ENCODE measurements at places on chromosomes 16 and 17.

DNA sequence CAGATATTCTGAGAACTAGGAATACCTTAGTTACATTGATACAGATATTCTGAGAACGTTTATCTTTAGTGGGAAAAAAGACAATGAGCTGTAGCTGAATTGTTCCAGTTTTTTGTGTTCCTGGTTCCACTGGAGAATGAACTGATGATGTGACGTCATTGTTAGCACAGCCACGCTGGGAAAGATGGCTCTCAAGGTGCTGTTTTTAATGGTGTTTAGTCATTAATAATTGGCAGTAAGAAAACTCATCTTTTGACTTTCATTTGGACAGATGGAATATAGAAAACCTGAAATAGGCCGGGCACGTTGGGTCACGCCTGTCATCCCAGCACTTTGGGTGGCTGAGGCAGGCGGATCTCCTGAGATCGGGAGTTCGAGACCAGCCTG is 10.4 kb downstream of the FOXK2 start:
- DNase-seq: no peak

DNA sequence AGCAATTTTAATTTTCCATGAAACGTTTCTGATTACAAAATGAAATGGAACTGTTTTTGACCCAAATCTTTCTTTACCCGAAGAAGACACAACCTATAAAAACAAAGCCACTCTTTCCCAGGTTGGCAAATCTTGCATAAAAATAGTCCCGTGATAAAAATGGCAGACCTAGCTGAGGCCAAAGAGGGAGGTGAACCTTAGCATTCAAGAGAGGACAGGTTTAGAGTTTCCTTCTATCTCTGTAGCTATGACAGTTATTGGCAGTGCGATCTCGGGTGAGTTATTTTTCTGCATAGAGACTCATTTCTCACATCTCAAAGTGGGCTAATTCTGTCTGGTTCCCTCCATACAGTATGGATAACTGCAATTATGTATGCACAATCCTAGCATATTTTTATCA is 241.4 kb downstream of the MAP2K6 start:
- DNase-seq: no peak

GRCh38 chr16:57265850-57266530 is 18.5 kb downstream of the PLLP start:
- DNase-seq: no peak

GRCh38 chr16:49832177-49832576 is 23.7 kb downstream of the ZNF423 start:
- DNase-seq: no peak

DNA sequence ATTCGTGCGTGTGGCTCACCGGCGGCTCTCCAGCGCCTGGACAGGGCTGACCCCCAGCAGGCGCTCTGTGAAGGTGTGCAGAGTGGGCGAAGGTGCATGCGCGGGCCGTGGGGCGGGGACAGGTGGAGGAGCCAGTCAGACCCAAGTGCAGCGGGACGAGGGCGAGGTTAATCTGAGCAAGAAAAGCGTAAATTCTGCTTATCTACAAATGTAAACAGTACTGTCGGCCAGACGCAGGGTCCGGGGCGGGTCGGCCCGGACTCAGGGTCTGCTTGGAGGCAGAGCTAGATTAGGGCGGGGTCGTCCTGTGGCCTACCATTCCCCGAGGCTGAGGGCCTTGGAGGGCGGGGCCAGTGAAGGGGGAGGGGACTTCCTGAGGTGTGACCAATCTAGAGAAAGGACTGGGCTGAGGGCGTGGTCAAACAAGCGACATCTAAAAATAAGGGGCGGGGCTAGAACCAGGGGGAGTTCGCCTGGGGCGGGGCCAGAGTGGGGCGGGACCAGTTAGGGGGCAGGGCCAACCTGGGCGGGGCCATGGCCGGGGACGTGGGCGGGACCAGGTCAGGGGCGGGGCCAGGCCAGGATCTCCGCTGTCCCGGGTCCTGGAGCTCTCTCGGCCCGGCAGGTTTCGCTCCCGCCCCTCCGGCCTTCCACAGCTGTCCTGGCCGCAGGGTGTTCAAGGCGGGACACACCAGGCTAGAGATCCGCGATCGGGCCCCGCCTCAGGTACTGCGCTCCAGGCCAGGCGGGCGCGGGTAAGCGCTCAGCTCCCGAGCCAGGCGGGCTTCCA is at the start of gene SEC14L5:
SEC14L5 (plus strand) TSS at position 611 of the 790 bp plus-strand sequence. CDS start 994 bp downstream, outside the sequence.
- peak; percentile 82 for DNase-seq

DNA sequence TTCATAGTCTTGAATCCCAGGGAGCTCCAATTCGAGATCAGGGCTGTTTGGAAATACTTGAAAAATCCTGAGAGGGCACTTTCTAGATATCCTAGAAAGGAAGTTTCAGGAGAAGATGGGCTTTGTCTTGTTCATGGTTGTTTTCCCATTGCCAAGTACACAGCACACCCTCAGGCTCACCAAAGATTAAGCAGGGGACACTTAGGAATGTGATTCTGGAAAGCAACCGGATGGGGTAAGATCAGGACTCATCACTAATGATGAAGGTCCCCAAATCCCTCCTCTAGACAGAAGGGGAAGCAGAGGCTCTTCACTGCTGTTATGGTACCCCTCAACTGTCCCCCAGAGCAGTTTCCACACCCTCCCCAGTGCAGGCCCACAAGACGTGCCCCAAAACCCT is 40.7 kb downstream of the VAC14 start:
- DNase-seq: no peak

- no peak for DNase-seq
Measured at GRCh38 chr16:57446531-57447185, 527 bp downstream of the CIAPIN1 start.

GRCh38 chr17:44084131-44084538 is 13.6 kb downstream of the G6PC3 start:
- DNase-seq: peak; percentile 47

- no peak for DNase-seq
Measured at GRCh38 chr17:2202302-2202995, 101.1 kb downstream of the SMG6 start.

DNA sequence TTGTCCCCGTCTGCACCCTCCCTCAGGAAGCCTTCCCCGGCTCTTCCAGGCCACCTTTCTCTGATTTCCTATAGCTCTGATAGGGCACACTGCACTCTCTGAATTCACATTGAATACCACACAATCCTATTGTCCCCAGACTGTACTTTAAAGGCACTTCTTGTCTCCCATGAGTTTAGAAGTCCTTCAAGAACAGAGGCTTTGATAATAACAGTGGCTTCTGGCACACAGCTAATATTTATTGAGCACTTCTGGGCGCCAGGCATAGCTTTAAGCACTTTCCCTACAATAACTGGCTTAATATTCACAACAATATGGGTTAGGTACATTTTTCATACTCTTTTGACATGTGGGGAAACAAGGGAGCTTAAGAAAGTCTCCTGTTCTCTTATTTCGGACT is 169.7 kb upstream of the IRX6 start:
- DNase-seq: no peak

- DNase-seq: no peak
Measured at GRCh38 chr16:17836868-17837602, 366.3 kb upstream of the XYLT1 start.

DNA sequence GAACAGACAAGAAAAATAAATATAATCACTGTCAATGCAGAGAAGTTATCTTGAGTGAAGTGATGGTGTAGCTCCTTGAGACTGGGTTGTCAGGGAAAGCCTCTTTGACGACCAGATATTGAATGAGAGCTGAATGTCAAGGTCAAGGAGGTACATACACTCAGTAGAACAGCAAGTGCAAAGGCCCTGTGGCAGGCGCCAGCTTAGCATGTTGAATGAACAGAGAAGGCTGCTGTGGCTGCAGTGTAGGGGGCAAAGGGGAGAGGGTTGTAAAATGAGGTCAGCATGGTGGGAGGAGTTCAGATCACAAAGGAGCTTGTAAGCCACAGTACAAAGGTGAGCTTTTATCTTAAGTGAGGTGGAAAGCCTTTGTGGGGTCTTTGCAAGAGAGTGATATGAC is 111.5 kb downstream of the ZFHX3 start:
- DNase-seq: no peak

DNA sequence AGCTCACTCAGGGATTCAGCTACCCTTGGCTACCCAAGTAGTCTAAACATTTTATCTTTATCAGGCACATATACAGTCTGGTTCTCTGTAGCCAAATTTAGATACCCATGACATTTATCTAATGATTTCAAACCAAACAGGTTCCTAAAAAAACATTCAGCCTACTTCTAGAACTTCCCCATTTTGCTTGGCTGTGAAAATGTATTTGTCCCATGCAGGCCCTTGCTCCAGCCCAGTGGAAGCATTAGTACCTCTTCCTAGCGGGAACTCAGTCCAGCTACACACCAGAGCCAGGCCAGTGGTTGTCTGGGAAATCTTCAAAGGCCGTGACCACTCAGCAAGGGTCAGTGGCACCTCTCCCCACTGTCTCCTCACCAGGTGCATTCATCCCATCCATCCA is 26.2 kb upstream of the NAGLU start:
- DNase-seq: no peak

DNA sequence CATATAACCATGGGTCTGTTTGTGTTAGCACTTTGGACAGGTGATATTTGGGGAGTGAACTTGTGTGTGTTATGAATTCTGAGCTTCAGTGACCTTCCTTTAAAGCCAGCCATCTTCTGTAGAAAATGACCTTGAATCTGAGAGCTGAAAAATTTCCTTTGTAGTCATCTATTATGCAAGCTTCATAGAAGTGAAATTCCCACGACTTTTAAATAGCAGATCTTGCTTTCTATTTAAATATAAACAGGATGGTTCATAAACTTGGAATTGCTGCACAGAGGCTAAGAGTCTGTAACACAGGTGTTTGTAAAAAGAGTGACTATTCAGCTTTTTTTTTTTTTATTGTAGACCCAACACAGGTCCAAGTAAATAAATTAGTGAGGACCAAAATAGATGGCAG is 85.5 kb downstream of the MARCHF10 start:
- DNase-seq: no peak

GRCh38 chr17:80091376-80091775 is 10.0 kb upstream of the GAA start:
- no peak for DNase-seq

DNA sequence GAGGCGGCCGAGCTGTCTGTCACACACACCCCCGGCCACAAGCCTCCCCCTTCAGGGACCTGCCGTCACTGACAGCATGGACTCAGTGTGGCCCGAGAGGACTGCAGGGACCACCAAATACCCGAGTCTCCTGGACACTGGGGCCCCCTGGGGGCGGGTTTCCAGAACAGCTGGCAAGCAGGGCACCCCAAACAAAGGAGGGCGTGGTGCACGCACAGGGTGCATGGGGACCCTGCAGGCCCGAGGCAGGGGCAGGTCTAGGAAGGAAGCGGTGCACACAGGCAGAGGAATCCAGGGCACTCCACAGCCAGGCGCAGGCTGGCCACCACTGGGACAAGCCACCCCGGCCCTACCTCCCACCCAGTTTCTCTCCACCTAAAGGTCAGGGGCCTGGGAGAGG is 28.7 kb upstream of the ENPP7 start:
- DNase-seq: no peak

DNA sequence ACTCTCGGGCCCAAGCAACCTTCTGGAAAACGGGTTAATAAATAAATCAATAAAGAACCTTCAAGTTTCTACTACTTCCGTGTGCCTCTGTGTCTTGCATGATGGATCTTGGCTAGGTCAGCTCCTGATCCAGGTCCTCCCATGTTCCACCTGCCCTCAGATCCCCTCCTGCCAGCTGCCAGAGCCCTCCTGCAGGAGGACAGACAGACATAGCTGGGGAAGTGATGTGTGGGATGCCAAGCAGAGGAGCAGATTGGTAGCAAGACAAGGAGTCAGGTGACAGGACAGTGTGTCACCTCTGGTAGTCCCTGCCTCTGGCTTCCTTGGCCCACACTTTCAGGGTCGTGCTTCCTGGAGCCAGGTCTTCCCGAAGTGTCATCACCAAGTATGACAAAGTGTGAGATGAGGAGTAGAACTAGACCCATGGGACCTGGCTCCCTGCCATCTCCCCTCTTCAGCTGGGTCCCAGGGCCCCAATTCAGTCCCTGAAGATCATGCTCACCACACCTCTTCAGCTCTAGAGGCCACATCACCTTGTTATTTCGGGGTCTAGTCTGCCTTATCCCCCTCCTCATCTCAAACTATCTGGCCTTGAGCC is 1.0 kb upstream of the EPN3 start:
- DNase-seq: no peak

DNA sequence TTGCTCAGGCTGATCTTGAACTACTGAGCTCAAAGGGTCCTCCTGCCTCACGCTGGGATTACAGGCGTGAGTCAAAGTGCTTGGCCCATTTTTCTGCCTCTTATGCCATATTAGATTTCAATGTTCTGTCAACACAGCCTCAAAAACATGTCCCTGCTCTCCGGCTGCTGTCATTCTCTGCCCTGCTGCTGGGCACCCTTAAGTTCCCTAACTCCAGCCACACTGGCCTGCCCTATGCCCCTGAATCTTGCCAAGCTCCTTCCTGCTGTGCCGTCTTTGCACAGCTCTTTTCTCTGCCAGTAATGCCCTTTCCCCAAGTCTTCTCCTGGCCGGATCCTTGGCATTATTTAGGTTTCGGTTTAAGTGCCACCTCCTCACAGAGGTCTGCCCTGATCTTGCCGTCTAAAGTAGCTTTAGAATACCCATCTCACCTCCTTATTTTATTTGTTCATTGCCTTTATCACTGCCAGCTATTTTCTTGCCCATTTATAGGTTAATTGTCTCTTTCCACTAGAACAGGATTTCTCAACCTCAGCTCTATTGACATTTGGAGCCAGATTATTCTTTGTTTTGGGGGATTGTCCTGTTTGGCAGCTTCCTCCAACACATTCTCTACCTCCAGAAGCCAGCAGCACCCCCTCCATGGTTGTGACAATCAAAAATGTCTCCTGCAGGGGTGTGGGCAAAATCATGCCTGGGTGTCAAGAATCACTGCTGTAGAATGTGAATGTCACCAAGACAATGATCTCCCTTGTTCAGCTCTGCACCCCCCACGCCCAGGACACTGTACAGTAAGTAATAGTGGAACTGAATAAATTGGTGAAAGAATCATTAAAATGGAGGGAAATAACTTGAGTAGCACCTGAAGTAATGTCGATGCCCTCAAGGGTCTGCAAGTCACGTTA is 168.2 kb downstream of the CYLD start:
- no peak for DNase-seq

- DNase-seq: no peak
Measured at GRCh38 chr17:39744075-39744835, 6.5 kb downstream of the GRB7 start.

- no peak for DNase-seq
Measured at GRCh38 chr17:78316867-78317789, 42.7 kb downstream of the SOCS3 start.

GRCh38 chr16:12426122-12426521 is 377.6 kb downstream of the CPPED1 start:
- no peak for DNase-seq

DNA sequence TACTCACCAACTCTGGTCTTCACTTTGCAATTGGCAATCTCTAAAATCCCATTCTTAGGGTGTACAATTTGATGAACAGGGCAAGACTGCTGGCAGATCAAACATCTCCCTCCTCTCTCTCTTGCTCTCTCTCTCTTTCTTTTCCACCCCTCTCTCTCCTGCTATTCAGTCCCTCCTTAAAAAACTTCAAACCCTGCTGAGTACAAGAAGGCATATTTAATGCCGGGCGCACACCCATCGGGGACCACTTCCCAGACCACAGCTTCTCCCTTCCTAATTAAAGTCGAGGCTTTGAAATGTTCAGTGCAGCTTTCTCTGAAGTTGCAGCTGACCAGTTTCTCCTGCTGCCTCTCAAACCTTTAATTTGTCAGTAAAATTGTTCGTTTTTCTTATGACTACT is 185.4 kb upstream of the CDH11 start:
- no peak for DNase-seq

All from 8988T (cell line).